Stimulated activated CD8-positive, alpha-beta memory T cell treated with anti-CD3 and anti-CD28 coated beads, Interleukin-7, amount 100 ng/mL, for 1 hour (primary cell): ENCODE measurements at places on chromosomes 12 and 14.

DNA sequence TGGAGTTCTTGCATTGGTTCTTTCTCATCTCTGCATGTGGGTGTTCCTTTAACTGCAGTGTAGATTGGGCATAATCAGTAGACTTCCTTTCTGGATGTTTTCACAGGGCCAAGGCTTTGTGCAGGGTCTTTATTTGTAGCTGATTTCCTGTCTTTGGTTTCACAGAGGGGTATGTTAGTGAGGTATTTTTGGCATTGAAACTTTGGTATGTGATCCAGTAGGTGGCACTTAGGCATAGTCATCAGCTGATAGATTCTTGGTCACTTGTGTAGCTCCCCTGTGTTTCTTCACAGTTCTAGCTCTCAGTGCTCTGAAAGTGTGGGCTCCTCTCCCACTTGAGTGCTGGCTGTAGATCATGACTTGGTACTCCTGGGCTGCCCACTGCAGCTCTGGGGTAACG lies 52.7 kb upstream of the LMO3 start:
- DNase-seq: no peak

- DNase-seq: no peak
Observed at GRCh38 chr12:6376870-6377666, 1.7 kb upstream of the SCNN1A start.

DNA sequence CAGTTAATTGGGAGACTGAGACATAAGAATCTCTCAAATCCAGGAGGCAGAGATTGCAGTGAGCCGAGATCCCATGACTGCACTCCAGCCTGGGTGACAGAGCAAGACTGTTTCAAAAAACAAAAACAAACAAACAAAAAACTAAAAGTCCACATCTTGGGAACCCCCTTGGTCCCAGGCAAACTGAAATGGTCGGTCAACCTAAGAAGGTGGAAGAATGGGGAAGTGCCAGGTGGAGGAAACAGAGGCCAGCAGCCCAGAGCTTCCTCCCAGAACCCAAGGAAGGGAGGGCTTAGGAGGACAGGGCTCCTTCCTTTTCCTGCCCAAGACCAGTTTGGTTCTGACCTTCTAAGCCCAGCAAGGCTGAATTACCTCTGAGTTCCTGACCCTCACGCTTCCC lies 121.0 kb upstream of the FUT8 start:
- DNase-seq: no peak

GRCh38 chr14:24954700-24955037 lies 95.3 kb downstream of the STXBP6 start:
- no peak for DNase-seq

DNA sequence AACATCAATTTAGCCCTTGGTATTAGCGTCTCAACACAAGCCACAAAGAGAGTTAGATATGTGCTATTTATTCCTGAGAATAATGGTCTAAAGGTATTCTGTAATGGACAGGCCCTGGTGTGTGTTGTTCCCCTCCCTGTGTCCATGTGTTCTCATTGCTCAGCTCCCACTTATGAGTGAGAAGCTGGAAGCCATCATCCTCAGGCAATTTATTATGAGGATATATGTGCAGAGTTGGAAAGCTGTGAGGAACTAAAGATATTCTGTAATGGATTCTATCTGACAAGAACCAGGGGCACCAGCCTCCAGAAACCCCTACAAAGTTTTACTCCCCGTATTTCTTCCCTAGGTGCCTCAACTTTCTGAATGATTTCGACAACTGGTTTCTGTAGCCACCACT lies 210.8 kb downstream of the GRIN2B start:
- no peak for DNase-seq

DNA sequence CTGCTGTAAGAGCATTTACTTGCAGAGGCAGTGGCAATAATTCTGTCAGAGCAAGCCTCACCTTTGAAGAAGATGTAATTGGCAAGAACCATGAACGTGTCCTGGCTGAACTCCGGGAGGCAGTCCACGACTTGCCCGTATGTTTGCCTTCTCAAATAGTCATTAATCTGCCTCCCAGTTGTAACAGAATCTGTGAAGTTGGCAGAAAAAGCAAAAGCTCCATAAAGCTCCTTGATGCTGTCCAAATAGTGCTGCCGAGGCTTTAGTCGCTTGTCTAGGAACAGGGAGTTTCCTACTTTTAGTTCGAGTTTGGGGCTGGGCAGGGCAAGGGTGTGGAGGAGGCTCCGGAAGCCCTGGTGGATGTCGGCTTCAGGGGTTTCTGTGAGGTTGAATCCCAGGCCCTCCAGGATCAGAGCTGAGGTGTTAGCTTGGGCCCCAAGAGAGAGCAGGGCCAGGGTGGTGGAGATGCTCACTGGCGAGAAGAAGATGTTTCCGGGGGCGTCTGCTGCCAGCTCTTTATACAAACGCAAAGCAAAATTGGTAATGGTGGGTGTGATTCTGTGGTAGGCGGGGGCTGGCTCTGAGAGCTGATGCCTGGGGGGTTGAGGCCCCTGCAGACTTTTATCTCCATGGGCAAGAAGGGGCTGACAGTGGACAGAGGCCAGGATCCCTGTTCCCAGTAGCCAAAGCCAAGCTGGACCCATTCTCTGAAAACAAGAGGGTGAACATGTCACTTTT lies 4.4 kb downstream of the SERPINA11 start:
- DNase-seq: no peak

- no peak for DNase-seq
Observed at GRCh38 chr12:52532636-52533035, 12.4 kb upstream of the KRT5 start.

DNA sequence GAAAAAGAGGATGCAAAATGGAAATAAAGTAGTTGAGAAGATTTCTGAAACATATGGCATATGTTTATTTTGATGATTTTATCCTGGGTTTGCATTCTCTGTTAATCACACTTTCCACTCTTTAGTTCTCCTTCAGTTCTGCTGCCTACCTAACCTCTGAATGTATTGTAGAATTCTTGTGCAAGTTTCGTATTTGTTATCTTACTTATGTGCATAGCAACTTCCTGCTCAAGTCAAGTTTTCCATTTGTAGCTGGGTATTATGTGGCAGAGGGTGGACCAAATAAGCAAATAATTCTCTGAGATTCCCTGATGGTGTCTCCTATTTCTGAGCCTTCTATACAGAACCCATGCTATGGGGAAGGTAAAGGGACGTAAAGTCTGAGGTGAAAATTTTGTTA lies 381.6 kb downstream of the FOXG1 start:
- no peak for DNase-seq
